Activated CD8-positive, alpha-beta memory T cell treated with anti-CD3 and anti-CD28 coated beads for 1 hour (primary cell): ENCODE measurements at places on chromosomes 2 and 18.

DNA sequence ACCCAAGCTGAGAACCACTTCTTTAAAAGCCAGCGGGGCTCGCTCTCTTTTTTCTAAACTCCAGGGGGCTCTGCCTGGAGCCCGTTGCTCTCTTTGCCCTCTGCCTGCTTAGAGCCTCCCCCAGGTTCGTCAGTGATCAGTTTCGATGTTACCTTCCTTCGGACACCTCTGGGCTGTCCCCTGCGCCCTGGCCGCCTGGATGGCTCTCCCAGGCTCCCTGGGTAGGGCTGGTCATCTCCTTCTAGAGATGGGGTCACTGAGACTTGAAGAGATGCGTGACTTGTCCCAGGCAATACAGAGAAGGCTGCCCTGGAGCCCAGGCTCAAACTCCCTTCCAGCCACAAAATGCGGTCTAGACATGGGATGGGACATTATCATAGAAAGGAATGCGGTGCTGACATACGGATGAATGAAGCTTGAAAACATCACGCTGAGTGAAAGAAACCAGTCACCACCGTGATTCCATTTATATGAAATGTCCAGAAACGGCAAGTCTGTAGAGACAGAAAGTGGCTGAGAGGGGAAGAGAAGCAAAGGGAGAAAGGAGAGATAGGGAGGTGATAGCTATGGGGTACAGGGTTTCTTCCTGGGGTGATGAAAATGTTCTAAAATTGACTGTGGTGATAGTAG, 14.6 kb downstream of the KCNF1 start:
- DNase-seq, result no peak

DNA sequence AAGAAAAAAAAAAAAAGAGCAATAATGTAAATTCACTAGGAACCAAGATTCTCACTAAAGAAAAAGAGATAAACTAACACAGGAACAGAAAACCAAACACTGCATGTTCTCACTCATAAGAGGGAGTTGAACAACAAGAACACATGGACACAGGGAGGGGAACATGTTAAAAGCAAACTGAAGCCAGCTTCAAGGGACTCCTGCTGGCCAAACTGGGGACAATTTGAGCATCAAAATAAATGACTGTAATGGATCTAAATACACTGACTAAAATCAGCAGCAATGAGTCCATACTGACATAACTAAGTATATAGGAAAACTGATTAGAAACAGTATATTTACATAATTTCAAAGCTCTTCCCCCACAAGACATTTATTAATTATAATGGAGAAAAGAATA, 73.0 kb downstream of the FARSB start:
- DNase-seq, result no peak

DNA sequence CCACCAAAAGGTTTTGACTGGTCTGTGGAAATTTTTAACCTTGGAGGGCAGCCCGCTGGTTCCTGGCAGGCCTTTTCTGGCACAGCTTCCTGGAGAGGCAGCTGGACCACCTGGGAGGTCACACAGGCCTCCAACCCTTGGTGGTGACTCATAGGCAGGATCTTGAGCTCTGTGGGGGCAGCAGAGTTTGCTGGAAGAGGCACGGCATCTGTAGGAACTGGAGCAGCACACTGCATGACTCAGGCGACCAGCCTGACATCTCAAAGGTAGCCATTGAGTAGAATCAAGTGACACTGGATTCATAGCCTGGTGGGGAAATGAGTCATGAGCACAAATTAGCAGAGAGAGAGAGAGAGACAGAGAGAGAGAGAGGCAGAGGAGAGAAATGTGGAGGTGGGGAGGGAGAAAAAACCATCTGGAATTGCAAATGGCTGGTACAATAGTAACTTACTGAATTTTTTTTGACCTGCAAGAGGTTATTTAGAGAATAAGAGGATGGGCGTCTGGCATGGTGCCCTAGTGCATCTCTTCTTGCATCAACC, 57.4 kb downstream of the TRPM8 start:
- no peak for DNase-seq

- no peak for DNase-seq
Observed at GRCh38 chr2:217972490-217972889, 30.3 kb downstream of the TNS1 start.

- DNase-seq, result no peak
Observed at GRCh38 chr2:29920631-29921559, 491 bp downstream of the ALK start.

DNA sequence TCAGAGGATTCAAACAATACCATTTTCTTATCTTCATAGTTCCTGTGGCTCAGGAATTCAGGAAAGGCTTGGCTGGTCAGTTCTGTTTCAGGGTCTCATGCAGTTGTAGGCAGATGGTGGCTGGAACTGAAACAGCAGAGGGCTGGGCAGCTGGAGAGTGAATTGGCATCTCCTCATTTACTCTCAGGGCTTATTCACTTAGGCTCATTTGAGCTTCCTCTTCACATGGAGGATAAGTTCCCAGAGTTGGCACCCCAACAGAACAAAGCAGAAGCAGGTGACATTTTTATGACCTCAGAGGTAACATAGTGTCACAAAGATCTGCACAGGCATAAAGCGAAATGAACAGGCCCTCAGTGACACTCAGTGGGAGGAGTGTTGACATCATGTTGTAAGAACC, 66.1 kb downstream of the RBBP8 start:
- DNase-seq, result no peak

DNA sequence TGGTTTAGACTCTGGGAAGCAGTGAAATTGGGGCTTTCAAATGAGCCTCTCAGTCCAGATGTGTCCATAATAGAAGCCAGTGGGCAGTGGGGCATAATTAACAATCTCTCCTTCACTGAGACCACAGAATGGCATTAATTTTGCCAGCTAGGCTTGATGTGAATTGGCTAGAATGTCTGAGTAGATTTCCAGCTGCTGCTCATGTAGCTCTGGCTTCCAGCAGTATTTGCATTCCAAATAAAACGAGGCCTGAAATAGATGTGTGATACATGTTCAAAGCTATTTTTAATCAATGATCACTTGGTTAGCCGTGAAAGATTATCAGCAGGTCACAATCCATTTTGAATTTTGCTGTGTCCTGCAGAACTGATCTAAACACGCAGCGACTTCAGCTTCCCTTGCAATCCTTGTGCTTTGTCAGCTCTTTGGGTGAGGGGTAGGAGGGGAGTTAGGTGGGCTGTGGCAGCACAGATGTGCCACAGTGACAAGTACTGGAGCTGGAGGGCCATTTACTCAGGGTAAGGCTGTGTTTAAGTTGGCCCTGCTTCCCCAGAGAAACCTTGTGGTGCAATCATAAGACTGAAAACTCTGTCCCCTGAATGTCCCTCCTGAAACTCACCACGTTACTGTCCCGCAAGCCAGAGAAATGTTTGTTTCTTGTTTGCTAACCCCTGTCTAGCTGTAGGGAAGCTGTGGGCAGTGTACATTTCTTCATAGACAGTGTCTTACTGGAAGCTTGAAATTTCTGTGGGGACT, 56.9 kb upstream of the TMEM178A start:
- no peak for DNase-seq

DNA sequence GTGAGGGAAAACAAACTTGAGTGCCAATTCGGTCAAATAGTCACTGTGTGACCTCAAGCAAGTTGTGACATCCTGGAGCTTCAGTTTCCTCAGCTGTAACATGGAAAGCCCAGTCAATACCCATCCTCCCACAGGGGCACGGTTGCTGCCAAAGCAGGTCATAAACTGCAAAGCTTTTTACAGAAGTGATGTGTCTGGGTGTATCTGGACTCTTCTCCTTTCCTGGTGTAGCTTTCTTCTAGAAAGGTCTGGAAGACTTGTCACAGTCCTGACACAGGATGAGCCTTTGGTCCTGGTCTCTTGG, 4.2 kb upstream of the AFF3 start:
- DNase-seq, result no peak

DNA sequence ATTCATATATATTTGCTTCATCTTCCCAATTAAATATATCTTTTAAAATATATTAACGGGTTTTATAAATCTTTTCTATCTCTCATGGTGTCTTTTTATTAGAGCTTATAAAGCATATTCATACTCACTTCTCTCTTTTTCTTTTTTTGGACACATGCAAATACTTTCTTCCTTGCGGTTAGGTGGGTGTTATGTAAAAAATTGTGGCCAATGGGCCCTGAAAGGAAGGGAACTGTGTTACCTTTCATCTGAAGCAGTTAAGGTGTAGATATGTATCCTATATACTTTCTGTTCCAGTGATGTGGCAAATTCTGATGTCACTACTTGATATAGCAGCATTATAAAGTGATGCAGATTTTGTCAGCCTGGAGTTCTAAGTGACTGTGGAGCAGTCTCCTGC, 714.5 kb downstream of the PLCL1 start:
- no peak for DNase-seq

- DNase-seq, result no peak
Observed at GRCh38 chr2:233967164-233967563, 50.0 kb downstream of the TRPM8 start.

DNA sequence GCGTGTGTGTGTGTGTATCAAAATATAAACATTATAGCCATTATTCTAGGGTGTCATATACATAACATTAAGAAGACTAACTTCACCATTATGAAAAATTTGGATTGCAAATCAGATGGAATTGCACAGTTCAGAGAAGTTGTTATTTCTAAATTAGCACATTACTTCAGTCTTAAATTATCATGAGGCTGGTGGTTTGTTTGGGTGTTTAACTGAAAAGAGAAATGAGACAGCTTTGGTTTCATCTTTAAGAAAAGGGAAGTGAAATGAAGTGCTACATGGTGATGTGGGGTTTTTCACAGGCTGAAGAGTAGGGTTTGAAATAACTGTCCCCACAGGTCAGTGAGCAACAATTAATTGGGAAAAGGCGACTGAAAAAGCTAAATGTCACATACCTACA, 161.2 kb upstream of the XIRP2 start:
- DNase-seq, result no peak

DNA sequence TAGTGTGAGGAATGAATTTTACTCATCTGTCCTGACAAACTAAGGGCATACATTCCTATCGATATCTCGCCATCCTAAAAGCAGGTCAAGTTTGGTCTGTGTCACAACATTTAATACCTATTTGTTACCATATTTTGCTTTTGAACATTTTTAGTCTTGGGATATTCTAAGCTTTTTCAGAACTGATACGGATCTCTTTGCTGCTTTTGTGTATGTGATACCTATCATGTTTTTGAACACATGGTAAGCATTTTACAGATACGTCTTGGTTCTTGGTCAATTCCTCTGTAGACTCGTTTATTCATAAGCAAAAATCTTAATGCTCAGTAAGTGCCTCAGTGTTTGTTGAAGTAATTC, 592 bp downstream of the ZNF397 start:
- DNase-seq, result no peak

GRCh38 chr2:45919160-45919650, 267.7 kb downstream of the PRKCE start:
- no peak for DNase-seq

- DNase-seq, result no peak
Observed at GRCh38 chr2:71187589-71187988, 39.3 kb downstream of the PAIP2B start.

DNA sequence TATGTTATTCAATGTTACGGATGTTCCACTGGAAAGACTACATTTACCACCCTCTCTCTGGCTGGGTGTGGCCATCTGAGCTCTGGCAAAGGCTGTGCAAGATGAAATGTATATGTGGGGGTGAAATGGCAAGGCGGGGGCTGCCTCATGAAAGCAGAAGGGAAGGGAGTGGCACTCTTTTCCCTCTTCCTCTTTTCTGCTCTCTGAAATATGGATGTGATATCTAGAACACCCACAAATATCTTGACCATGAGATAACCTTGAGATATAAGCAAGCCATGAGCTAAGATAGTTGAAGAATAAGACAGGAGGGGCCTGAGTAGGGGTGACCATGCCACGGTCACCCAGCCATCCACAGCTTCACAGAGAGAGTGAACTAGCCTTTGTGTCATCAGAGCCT, 367.8 kb upstream of the ID2 start:
- no peak for DNase-seq

- DNase-seq, result no peak
Observed at GRCh38 chr18:78972930-78973331, 6.7 kb upstream of the SALL3 start.

DNA sequence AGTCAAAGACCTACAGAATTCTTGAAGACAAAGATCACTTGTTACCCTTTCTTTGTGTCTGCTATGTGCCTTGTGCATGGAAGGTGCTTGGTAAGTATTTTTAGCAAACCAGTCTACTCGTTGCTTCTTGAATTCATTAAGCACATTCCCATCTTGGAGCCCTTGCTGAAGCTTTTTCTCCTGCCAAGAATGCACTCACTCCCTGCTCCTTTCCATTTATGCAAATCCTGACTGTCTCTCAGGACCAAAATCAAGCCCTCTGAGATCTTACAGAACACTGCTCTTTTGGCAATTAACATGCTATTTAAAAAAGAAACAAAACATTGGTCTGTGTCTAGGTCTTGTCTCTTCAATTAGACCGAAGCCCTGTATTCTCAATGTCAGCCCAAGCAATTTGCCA, 75.8 kb downstream of the CLHC1 start:
- DNase-seq, result no peak

GRCh38 chr2:172596776-172597175, 40.9 kb downstream of the PDK1 start:
- DNase-seq, result no peak

DNA sequence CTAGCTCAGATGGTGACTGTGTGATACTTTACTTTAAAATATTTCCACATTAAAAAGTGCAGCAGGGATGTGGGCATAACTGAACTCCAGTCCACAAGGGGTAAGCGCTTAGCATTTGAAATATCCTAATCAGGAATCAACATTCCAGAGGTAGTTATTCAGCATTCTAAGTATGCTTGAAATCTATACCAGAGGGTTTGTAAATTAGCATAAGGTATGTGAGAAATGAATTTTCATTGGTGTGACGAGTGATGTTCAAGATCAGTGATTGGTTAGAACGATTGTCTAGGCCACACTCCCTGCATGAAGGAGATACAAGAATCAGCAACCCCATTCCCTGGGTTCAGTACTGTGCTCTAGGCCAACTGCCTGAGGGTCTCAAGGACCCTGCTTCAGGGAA, 42.6 kb downstream of the MAPK4 start:
- no peak for DNase-seq

- DNase-seq, result no peak
Observed at GRCh38 chr2:42450136-42450535, 43.6 kb downstream of the KCNG3 start.

- DNase-seq, result no peak
Observed at GRCh38 chr18:43139288-43139946, 23.9 kb upstream of the RIT2 start.

DNA sequence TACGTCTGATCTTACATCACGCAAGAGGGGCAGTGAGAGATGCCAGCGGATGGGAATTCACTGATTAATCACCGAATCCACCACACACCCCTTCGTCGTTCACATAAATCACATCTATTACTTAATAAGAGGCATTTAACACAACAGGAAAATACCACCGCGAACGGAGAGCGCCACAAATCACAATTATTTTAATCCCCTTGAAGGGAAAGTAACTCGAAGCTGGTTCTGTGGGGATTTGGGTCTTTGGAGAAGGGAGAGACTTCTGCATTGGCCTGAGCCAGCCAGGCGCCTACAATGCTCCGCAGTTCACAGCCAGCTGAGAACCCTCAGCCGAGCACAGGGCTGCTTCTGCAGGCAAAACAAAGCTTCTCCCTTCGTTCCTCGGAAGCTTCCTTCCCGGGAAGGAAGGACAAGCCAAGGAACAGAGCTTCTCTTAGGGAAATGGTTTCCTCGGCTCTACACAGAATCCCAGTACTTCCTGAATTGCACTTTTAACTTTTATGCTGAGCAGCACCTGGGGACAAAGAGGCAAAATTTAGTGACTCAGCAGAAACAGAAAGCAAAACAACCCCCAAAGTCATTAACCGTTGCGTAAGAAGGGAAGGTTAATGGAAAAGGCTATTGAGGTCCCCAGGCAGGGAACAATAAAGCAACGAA, at the start of gene LRP1B:
TSS of gene LRP1B (minus strand) at position 7 of the 660 bp plus-strand sequence. CDS start 287 bp downstream, outside the sequence.
- no peak for DNase-seq
